ENCODE measurements at places on chromosomes 5 and 9.

DNA sequence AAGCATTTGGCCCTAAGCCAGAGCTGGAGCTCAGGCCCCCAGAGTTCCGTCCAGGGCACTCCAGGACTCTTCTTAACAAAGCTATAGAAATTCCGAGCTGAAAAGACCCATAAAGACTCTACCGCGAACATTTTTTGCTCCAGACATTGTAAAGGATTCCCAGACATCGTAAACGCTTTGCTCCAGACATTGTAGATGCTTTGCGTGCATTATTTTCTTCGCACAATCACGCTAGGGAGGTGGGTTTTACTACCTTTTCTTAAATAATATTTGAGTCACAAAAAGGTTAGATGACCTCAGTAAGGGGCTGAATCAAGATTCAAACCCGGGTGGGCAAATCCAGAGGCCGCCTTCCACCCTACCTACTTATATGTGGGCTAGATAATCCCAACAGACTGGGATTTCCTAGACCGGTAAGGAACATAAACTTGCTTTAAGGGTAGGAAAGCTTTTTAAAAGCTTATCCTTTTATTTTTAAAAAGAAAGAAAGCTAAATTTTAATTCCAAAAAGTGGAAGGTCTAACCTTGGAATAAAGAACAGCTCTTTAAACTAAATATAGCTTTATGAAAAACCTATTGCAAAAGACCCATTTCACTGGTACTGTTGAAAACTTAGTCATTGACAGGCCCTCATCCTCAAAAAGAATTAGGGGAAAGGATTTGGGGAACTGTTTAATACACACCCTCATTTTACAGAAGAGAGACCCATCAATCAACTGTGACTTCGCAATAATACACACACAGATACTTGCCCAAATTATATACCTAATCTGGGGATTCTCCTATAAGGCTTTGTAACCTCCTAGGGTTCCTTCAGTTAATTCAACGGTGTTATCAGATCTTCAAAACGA lies 822 bp upstream of the TNIP1 start:
- DNase-seq = no peak

GRCh38 chr9:87792831-87793288 lies 66.9 kb downstream of the CTSL start:
- peak; percentile 84 for DNase-seq

- no peak for DNase-seq
Observed at GRCh38 chr5:78626009-78626571, 22.5 kb downstream of the LHFPL2 start.

DNA sequence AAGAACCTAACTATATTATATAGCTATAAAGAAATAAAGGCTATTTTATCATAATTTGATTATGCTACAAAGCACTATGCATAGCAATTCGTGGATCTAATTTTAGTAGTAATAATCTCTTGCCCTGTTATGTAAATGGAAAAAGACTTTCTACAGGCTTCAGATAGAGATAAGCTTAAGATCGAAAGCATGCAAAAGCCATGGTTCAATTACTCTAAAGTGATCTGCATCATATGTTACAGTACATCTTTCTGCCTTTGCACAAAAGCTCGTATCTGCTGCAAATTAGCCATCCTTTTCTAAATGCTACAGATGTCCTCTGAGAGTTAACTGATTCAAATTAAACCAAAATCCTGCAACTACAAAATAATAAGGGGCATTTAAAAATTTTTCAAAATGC lies 234.8 kb upstream of the TMEM161B start:
- no peak for DNase-seq

All from A549 (cell line).